GM23248 (cell line): ENCODE measurements at places on chromosomes 12 and 14. TPM values are rescaled to one million over a fixed set of nuclear protein-coding genes. Genes with fewer than 3 reads are reported as not detected.

DNA sequence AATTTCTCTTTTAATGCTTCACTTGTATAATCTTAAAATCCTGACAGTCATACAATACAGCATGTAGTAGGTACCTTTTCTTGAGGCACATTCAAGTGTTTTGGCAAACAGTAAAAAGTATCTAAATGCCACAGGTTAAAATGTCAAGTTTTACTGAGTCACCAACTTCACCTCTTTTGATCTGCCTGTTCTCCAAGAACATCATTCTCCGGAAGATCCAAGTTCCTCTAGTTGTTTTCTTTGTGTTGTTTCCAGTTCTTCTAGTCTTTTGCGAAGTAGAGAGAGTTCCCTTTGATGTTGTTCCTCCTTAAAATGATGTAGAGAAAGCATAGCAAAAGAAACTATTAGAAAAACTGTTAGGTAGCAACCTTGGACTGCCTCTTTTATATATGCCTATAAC, 151.1 kb downstream of the CEP83 start:
- DNase-seq, result no peak

The ZDHHC22 gene
- not detected in 2 replicates for total RNA-seq

DNA sequence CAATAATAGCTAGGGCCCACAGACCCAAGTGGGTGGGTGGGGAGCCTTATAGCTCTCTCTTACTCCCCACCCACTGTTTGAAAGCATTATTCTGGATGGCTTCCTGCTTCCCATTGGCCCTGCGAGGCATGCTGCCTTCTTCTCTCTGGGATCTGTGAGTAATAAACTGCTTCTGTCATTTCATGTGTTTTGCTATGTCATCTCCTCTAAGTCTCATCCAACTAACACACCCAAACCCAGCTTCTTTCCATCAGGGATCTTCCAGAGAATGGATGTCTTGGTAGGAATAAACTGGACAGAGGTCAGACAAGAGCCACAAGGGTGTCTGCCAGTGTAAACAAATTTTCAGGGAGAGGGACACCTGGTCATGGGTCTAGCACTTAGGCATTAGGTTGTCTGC, 66.4 kb upstream of the BDKRB2 start:
- peak; percentile 39 for DNase-seq

GRCh38 chr12:116621194-116621593, 62.0 kb downstream of the MAP1LC3B2 start:
- DNase-seq, result no peak

DNA sequence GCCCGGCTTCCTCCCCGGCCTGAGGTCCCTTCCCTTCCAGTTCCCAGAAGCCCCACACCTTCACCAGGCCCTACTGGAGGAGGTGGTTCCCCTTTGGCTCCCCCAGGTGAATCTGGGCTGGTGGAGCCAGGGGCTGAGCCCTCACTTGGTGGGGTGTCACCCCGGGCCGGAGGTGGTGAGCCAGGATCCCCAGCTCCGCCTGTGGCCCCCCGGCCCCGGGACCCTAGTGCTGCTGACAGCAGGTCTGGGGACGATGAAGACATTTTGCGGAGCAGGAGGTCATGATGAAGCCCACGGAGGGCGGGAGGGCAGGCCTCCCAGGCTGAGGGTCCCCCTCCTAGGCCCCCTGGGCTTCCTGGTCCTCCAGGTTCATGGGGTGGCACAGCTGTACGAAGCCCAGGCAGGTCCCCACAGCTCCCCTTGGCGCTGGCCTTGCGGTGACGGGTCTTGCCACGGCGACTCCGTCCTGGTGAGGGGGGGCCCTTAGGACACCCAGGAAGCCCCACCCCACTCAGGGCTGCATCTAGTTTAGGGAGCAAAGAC, 16.6 kb downstream of the MAP3K12 start:
- no peak for DNase-seq
